ENCODE measurements at places on chromosomes 7 and 10.

DNA sequence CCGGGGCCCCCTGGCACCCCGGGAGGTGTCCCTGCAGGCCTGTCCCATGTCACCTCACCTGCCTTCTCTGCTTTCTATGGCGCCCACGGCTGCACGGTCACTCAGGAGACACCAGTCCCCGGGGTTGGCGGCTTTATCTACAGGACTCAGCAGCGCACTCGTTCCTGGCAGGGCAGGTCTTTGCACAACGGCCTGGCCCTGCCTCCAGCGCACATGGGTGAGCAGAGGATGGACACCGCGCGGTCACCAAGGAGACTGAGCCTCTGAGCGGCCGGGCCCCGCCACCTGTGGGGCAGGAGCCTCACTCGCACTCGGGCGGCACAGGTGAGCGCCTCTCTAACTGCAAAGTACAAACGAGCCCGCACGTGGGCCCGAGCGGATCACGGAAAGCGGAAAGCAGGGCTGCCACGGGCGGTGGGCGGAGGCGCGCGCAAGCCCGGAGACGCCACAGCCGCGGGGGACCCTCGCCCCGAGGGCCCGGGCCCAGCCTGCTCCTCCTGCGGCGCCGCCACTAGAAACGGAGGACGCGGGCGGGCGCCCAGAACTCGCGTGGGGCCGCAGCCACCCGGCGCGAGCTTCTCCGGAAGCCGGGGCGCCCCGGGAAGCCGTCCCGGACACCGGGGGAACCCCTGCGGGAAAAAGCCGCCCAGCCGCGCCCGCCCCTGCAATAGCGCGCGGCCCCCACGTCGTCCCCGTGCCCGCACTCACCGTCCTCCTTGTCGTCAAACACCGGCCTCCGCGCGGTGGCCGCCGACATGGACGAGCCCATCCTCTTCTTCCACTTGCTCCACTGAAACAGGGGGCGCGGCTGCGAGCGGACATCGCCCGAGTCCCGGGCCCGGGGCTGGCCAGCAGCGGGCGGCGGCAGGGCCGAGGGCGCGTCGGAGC is 642 bp downstream of the STK32C start:
- no peak for DNase-seq

- peak; percentile 43 for DNase-seq
Measured at GRCh38 chr10:4663162-4663992, 162.6 kb upstream of the AKR1E2 start.

DNA sequence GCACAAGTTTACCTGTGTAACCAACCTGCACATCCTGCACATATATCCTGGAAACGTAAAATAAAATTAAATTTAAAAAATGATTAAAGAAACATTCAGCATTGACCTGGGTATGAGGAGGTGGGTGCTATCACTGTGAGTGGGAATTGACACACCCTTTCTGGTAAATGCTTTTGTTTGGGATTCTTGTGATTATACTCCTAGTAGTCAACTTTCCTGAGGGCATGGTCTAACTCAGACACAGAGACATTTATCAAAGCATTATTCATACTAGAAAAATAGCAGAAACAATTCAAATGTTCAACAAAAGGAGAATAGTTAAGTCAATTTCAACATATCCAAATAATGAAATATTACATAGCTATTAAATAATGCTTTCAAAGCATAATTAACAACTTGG is 44.2 kb downstream of the CNNM2 start:
- DNase-seq = no peak

GRCh38 chr7:117313582-117313981 is 9.3 kb downstream of the WNT2 start:
- DNase-seq = no peak

- no peak for DNase-seq
Measured at GRCh38 chr7:81516898-81517297, 252.9 kb downstream of the HGF start.

DNA sequence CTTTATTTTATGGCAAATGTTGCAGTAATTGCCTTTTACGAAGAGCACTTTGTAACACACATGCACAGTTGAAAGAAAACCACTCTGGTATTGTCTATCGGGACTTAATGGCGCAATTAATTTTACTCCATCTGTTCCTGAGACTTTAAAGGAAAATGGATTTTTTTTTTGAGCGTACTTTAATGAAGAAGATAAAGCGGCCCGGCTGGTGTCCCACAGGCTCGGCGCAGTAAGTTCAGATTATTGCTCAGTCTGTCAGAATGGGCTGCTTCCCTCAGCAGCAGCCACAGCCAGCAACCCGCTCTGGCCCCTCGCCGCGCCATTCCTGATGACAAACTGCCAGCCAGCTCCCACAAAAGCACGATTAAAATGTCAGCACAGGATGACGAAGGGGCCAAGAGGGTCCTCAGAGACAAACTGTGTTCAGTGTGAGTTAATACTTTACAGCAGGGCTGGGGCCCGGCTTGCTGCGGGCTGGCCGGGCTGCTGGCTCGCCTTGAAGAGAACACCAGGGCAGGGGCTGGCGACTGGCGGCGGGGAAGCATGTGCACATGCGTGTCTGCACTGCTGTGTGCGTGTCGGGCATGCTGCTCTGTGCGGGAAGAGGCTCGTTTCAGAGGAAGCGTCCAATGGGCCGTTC is 501.0 kb upstream of the GALNT17 start:
- DNase-seq = peak; percentile 65

- DNase-seq = peak; percentile 31
Measured at GRCh38 chr10:22554461-22555182, 159.8 kb downstream of the PIP4K2A start.

DNA sequence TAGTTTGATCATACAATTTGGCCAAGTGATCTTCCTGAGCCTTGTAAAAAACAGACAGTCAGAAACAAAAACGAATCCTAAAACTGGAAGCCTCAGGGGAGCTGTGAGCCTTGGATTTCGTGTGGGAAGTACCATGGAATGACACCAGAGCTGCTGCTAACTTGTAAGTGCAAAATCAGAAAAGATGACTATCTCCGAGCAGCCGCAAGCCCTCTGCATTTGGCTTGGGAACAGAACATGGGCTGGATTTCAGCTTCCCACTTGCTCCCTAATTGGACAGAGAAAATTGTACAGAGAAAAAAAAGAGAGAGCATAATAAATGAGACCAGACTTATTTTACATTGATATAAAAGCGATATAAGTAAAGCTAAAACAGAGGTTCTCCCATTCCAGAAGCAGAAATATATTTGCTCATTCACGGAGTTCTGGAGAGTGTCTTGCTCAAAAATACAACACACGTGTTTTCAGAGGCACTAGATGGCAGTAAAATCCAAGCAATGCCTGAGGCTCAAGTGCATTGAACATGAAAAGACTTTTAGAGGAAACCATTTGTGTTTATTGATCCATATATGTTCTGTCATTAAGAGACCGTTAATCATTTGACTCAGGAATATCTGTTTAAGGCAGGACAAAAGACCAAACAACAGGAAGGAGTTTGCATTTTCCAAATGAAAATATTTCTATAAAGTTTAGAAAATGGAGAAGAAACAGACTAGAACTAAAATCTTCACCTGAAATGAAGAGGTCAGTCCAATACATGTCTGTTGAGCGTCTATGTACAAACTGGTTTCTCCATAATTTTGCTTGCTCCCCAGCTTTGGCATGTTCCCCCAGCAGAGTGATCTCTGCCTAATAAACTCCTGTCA is 78.3 kb upstream of the SLC26A5 start:
- DNase-seq = no peak

DNA sequence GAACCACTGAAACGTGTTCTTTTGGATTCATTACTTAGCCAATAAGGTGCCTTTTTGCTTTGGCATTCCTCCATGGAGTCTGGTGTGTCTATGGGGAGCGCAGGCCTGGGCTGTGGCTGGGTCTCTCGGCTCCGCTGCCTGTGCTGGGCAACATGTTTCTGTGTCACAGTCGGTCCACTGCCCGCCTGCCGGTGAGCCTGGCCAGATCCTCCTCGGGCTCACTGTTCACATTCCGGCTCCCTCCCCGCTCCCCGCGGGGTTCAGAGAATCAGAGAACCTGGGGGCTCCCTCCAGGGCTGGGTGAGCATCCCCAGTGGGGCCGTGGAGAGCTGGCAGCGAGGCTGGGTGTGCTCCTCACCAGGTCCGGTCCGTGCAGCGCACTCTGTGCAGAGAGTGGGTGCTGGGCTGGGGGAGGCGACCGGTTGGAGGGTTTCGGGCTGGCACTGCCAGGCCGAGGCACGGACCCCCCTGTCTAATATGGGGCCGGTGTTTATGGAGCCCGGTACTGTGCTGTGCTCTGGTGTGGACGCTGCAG is 70.4 kb downstream of the INPP5A start:
- no peak for DNase-seq

- no peak for DNase-seq
Measured at GRCh38 chr10:125023862-125024496, 82.1 kb downstream of the ZRANB1 start.

- no peak for DNase-seq
Measured at GRCh38 chr10:111429288-111430028, 352.6 kb downstream of the ADRA2A start.

- no peak for DNase-seq
Measured at GRCh38 chr7:85336086-85336485, 149.2 kb upstream of the SEMA3D start.

DNA sequence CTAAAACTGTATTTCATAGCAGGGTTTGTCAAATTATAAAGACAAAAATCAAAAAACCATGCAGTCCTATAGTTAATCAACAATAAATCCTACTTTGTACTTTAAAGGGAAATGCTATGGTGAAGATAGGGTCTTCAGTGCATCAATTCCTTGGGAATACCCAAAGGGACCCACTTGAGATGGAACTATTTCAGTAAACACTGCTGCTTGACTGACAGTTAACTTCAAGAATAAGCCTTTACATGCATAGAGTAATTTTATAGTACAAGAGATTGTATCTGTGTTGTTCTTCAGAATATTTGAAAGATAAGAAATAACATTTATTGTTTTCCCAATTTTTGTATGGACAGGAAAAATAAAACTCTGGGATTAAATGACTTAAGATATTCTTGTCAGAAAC is 1179.6 kb downstream of the CNTNAP2 start:
- DNase-seq = no peak

DNA sequence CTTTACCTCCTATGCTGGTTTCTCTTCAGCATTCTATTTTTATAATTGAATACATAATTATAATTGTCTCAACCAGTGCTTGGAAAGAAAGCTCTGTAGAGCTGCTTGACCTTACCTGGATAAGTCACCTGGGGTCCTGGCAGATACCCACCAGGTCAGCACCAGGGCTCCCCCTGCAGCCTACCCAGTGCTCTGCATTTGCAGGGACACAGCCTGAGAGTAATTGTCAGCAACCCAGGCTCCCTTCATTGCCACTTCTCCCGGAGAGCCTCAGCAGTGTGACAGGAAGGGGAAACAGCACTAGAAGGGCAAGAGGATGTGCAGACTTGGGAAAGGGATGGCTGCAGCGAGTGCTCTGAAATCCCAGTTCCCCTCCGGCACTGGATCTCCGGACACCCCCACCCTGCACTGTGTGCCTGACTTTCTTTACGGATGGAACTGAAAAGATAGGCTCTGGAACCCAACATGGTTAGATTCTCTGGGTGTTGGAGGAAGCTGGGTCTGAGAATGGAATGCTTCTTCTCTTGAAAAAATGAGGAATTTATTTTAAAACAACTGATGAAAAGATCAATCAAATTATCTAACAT is 11.4 kb upstream of the PAX4 start:
- no peak for DNase-seq

DNA sequence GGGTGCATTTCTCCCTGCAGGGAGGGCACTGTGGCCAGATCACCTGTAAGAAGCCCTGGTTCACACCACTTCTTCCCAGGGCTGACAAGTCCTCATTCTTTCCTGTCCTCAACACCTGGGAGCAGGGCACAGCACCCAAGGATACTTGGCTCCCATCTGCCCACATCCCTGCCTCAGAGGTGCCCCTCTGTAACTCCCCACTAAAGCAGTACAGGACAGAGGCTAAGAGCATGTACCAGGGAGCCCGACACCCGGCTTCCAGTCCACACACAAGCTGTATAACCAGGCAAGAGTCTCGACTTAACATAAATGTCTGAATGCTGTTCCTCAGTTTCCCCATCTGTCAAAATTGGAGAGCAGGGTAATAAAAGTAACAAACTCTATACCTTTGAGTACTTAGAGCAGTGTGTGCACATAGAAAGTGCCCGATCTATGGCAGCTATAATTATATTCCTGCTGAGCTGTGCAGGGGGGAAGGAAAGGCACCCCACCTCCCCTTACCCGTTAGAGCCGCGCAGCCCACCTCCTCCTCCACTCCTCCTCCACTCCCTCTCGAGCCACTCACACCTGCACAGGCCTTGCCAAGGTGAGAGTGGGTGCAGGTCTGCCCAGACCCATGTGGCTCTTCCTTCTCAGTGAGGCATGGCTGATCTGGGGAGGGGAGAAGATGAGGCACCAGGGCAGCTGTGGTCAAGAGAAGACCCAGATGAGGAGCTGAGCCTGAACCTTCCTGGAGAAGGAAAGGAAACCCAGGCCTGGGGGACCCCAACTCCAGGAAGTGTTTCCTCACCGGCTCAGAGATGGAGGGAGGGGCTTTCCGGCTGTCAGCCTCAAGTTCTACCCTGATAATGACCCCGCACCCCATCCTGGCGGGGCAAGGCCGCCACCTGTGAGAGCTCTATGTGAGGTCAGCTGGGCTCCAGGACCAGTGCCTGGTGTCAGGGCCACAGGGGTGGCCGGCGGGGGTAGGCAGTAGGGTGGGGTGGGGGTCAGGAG is 22.6 kb downstream of the PODXL start:
- no peak for DNase-seq

DNA sequence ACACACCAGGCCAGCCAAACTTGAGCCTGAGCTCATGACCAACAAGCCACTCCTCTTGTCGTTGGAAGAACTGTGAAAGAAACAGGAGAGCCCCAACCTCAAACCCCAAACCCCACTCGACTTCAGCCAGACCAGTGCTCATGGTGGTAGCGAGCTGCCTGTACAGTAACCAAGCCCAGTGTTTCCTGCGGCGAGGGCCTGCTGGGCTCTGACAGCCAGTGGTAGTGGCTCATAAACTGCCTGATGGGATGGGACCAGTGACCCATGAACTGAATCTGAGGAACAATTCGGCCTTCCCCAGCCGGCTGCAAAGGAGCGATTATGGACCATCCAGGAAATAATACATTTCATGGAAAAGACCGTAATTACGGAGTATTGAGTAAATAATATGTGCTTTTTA is 191.9 kb downstream of the RPS24 start:
- DNase-seq = no peak

- DNase-seq = no peak
Measured at GRCh38 chr7:77649716-77650349, 46.4 kb upstream of the RSBN1L start.

GRCh38 chr10:9302140-9302746 is 1247.8 kb downstream of the GATA3 start:
- DNase-seq = no peak
